M059J (cell line): ENCODE measurements at places on chromosomes 5 and 9. TPM values are rescaled to one million over a fixed set of nuclear protein-coding genes. Genes with fewer than 3 reads are reported as not detected.

DNA sequence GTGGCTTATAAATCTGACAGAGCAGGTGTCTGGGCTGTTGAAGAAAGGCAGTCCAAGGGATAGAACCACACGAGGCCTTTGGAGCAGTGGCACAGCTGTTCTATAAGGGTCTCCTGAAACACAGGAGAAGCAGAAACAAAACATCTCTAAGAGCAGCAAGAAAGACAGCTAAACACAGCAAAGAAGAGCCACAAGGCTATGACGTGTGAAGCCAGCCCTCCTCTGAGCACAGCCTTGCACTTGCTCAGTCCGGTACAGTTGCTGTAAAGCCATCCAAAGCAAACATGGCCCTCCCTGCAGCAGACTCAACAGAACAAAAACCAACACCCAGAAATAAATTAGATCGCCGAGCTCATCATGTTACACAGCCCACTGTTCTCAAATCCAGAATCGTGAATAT is 2.6 kb upstream of the GZMK start:
- no peak for DNase-seq

DNA sequence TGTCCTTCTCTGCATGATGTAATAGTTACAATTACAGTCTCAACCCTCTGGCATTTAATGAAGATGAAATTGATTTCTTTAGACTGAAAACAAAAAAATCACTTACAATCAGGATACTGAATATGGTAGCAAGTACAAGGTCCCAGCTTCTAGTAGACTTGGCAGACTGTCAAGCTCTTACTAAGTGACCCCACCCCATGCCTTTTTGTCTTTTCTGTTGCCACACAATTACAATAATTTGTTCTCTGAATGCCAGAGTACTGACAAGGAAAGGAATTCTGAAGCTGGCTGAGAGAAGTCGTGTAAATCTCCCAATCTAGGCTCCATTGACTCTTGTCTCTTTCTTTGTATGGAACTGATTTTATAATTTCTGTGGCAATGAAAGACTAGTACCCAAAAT is 154.2 kb downstream of the TMC1 start:
- DNase-seq: peak; percentile 66

DNA sequence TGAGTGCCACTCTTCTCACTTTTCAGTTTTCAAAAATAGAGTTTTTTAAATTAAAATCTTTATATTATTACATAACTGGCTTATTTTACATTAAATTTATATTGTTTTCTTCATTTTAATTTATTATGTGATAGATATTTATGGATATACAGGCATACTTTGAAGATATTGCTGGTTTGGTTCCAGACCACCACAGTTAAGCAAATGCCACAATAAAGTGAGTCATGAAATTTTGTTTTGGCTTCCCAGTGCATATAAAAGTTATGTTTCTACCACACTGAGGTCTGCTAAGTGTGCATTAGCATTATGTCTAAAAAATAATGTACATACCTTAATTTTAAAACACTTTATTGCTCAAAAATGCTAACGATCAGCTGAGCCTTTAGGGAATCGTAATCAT is 47.4 kb downstream of the NDUFS4 start:
- DNase-seq: peak; percentile 16

DNA sequence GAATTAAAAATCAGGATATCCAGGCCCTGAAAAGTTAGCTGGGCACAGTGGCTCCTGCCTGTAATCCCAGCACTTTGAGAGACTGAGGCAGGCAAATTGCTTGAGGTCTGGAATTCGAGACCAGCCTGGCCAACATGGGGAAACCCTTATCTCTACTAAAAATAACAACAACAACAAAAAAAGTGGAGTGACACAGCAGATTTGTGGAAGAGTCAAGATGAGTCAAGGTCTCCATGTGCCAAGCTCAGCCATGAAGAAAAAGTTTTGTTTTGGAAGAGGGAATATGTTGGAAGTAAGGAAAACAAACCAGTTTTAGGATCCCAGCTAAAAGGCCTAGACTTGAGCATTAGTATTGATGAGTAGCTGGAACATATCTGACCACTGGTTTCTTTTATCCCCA is 14.7 kb downstream of the LRRC70 start:
- DNase-seq: peak; percentile 18

DNA sequence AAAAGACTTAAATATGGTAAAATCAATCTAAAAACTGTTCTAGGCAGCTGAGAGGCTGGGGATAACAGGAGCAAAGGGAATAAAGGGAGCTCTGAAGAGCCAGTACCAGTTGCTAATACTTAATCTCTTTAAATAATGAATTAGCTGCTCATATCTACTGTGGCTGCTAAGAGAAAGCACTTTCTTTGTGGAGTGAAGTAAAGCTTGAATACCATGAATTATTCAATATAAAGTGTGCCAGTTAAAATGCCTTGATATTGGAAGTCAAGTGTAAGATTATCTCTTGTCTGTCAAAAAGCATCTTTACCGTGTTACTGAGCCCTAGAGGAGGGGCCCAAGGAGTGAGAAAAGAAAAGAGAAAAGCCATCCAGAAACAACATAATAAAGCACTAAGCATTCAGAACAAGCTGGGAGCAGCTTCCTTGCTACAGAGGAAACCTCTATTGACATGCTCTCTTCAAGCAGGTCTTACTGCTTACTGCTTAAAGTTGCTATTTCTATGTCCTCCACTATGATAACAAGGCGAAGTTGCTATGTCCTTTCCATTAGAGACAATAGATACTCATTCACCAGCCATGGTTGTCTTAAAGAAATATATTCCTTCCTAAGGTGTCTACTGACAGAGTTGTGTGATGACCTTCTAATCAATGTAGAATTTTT is 297.4 kb downstream of the CETN3 start:
- no peak for DNase-seq

GRCh38 chr9:113721856-113722255 is 154.3 kb upstream of the ZNF618 start:
- no peak for DNase-seq

- DNase-seq: peak; percentile 27
Measured at GRCh38 chr5:64634997-64635686, 55.2 kb upstream of the SHISAL2B start.

GRCh38 chr5:172187118-172188032 is 649 bp downstream of the STK10 start:
- DNase-seq: peak; percentile 94

DNA sequence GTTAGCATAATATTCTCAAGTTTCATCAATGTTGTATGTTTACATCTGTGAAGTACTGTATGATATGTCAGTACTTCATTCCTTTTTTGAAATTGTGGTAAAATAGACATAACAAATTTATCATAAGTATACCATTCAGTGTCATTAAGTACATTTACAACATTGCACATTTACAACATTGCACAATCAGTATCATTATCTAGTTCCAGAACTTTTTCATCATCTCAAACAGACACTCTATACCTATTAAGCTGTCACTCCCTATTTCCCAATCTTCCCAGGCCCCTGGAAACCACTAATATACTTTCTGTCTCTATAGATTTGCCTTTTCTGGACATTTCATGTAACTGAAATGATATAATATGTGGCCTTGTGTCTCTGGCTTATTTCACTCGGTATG is 75.1 kb upstream of the ATG10 start:
- DNase-seq: no peak

- DNase-seq: peak; percentile 50
Measured at GRCh38 chr5:149434162-149435014, 55.3 kb upstream of the IL17B start.

GRCh38 chr9:84773022-84773421 is 103.5 kb downstream of the NTRK2 start:
- peak; percentile 80 for DNase-seq

GRCh38 chr5:68504306-68504705 is 288.8 kb downstream of the PIK3R1 start:
- DNase-seq: peak; percentile 42

Gene SPATA31C1
- not detected in 2 replicates for total RNA-seq

Gene ZNF879
- total RNA-seq: 0.07 and 0.47 TPM in 2 replicates

Gene CAMK2A
- 0.17 and 1.0 TPM in 2 replicates for total RNA-seq

Gene FIBCD1
- 12.7 and 36.2 TPM in 2 replicates for total RNA-seq

Gene PDZD2
- 2.9 and 7.1 TPM in 2 replicates for total RNA-seq

Gene RLN1
- total RNA-seq: not detected in 2 replicates
